Osteoblast (primary cell): ENCODE measurements at places on chromosomes 3 and 15. TPM values are rescaled to one million over a fixed set of nuclear protein-coding genes. Genes with fewer than 3 reads are reported as not detected.

GRCh38 chr15:84023636-84024035 is 211.9 kb upstream of the GOLGA6L4 start:
- DNase-seq, result no peak

DNA sequence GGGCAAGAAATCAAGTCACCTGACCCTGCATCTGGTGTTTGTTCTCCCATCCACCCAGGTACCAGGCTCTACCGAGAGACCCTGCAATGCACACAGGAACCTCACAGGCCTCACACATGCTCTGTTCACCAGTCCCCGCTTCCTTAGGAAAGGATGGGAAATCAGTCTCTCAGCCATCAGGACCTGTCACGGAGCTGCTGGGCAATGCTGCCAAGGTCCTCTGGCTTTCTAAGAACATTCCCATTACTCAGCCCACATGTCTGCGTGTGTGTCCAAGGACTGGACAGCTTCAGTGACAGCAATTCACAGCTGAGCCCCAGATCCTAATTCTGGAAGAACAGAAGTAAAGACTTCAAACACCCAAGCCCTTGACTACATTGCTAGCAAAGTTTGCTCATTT is 6.5 kb upstream of the SRGAP3 start:
- DNase-seq, result no peak

GRCh38 chr3:89098964-89099585 is 8.3 kb upstream of the EPHA3 start:
- no peak for DNase-seq

GRCh38 chr3:187648177-187648576 is 22.0 kb downstream of the SST start:
- DNase-seq, result no peak

DNA sequence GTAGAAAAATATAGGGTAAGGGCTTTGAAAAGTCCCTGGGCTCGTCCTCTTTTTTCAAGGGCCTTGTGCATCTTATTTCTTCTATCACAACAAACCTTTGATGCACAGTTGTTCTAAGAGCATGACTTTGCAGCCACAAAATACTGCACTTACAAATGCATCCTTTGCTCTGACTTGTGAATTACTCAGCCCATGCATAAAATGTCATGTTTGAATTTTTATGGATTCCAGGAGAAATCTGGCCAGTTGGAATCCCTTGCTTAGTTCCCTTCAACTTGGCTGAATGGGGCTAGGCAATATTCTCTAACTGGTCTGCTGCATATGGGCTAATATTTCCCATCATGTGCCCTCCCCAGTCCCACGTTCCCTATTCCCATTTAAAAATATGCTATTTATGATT is 523.9 kb upstream of the RGMA start:
- DNase-seq, result no peak

- peak; percentile 65 for DNase-seq
Measured at GRCh38 chr15:22827125-22827524, 11.3 kb upstream of the NIPA2 start.

DNA sequence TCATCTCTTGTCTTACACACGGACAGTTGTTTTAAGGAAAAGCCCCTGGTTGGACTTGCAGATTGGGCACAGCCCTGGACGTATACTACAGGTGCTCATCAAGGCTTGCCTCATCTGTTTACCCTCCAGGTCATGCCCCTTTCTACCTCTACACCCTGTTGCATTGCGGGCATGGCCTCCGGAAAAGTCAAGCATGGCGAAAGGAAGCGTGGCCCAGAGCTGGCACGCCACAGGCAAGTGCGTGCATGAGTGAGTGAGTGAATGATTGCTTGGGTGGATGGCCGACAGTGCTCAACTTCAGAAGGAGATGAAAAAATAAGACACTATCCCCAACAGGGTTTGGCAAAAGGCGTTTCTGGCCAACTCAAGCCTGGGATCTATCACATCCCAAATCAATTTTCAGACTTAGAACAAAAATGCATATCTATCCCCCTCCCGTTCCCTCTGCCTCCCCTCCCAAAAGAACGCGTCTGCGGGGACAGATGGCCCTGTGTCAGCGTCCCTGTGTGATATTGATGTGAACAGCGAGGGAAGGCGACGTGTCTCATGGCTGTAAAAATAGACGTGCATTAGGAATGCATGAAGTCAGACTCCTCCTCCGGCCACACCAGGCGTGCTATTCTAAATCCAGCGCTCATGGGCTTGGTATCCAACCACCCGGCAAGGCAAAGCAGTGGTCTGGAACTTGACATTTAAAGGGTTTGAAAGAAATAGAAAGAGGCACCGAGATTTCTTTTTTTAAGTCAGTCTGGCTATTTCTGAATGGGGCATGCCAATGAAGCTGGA is 96.0 kb downstream of the RPLP1 start:
- no peak for DNase-seq

GRCh38 chr3:160779040-160779439 is 23.0 kb downstream of the PPM1L start:
- DNase-seq, result no peak

- DNase-seq, result peak; percentile 73
Measured at GRCh38 chr15:78761891-78762385, 49.3 kb downstream of the ADAMTS7 start.

DNA sequence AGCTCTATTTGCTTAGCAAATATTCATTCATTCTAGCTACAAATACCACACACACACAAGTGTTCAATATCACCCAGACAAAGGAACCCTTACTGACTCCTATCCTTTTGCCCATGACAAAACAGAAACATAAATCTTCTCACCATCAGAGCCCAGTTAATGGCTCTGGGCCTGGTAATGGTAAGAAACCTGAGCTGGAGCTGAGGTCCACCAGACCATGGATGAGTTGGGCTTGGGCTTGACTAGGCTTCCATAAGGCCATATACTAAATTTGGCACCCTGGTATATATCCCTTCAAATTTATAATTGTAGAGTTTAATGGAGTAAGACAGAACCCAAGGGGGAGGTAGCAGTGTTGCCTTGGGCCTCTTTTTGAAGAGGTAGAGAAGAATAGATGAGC is 29.4 kb downstream of the GPR176 start:
- DNase-seq, result no peak

GRCh38 chr3:28294667-28295413 is 53.4 kb downstream of the CMC1 start:
- no peak for DNase-seq

- DNase-seq, result peak; percentile 8
Measured at GRCh38 chr15:38369936-38370478, 83.9 kb upstream of the FAM98B start.

GRCh38 chr3:134253475-134254226 is 3.0 kb upstream of the RYK start:
- DNase-seq, result no peak

GRCh38 chr3:180059356-180059755 is 22.6 kb upstream of the PEX5L start:
- DNase-seq, result no peak

DNA sequence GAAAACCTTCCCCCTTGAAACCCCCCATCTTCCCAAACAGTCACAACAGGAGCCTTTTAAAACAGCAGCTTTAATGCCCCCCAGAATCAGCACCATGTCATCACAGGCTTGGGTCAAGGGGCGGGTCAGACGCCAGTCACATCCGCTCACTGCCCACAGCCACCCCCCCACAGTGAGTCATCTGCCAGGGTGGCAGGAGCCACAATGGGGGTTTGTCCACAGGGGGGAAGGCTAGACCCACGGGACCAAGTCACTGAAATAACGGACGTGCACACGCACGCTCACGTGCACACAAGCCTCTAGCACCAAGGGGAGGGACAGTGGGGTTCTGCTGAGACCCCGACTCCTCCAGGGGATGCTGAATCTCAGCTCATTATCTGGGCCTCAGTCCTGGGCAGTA is 441 bp upstream of the UCN2 start:
- DNase-seq, result peak; percentile 99

DNA sequence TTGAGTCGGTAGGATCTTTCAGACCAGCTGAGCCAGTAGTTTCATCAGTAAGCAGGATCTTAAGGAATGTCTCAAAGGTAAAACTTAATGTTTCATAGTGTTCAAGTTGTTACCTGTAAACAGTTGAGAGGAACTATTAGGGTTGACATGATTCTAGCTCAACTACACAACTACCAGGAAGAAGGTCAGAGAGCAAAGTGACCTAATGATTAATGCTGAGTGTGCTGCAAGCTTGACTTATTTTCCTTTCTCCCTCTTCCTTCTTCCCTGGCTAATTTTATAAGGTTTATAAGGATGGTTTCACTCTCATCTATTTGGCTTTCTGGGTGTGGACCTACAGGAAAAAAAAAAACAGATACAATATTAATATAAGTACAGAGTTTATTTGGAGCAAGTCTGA is 30.2 kb upstream of the LHFPL4 start:
- DNase-seq, result no peak

GRCh38 chr15:78761020-78761419 is 50.2 kb downstream of the ADAMTS7 start:
- DNase-seq, result peak; percentile 45

DNA sequence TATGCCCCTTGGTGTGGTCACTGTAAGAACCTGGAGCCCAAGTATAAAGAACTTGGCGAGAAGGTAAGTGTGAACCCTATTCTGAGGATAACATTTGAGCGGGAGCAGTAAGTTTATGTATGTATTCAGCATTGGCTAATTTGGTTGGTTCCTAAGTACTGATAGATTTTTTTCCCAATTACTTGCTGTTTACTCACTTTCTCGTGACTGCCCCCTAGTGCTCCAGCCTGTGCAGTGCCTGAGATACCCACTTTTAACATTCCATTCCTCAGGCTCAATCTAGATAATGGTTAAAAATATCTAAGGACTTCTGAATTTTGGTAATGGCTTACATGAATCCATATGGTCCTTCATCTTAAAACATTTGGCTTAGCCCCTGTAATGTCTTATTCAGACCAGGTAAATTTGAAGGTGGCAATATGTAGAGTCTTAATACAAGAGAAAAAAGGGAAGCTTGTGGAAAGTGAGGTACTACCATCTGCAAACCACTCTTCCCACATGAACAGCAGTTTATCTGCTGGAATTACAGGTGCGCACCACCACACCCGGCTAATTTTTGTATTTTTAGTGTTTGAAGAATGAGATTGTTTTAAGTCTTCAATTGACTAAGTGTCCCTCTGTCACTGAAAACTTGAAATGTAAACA is 7.1 kb downstream of the ELL3 start:
- DNase-seq, result peak; percentile 90

GRCh38 chr15:35047528-35047927 is 37.6 kb downstream of the NANOGP8 start:
- DNase-seq, result no peak

GRCh38 chr15:27486683-27487647 is 516.0 kb downstream of the GABRG3 start:
- DNase-seq, result no peak

GRCh38 chr15:77352887-77353286 is 67.0 kb downstream of the PEAK1 start:
- DNase-seq, result no peak

DNA sequence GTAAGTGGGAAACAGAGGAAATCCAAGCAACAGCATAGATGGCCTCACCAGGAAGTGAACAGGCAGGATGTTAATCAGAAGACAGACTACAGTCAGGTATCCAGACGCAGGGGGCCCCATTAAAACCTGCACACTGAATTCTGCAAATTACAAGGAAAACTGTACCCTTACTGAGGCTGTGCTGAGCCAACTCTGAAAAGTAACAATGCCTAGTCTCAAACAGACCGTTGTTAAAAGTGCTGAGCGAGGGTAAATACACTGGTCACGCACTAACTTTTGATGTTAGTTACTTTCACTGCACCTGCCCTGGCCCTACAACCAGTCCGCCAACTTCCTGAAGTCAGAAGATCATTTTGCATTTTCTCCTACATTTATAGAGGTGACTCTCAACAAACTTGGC is 1.0 kb downstream of the TAMM41 start:
- DNase-seq, result no peak

- DNase-seq, result peak; percentile 84
Measured at GRCh38 chr3:150106740-150107428, 136.2 kb upstream of the PFN2 start.

- no peak for DNase-seq
Measured at GRCh38 chr3:115494826-115495225, 128.5 kb upstream of the GAP43 start.

GRCh38 chr15:55737373-55737772 is 5.6 kb downstream of the PRTG start:
- no peak for DNase-seq

GRCh38 chr3:72134989-72135451 is 350.1 kb upstream of the PROK2 start:
- DNase-seq, result no peak

GRCh38 chr15:69760890-69761568 is 308.4 kb downstream of the RPLP1 start:
- DNase-seq, result peak; percentile 90

GRCh38 chr3:148914936-148915690 is 50.0 kb downstream of the CPA3 start:
- no peak for DNase-seq

DNA sequence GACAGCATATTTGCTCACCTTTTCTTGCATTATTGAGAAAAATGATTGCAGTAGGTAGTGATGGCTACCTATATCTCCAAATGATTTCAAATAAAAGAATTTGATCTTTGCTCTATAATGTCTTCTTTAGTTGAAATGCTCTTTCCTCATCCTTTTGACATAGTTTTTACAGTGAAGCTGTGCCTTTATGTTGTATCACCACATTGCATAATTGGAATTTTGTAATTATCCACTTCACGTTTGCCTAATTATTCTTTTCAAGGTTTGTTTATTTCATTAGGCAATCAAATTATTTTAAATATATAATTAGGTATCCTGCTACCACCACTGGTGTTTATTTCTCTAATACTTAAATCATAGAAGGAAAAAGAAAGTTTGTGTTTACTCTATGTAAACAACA is 21.3 kb upstream of the P2RY13 start:
- no peak for DNase-seq

GRCh38 chr3:128464188-128464587 is 2.5 kb downstream of the DNAJB8 start:
- DNase-seq, result no peak

GRCh38 chr3:51934139-51934850 is 7.4 kb downstream of the RRP9 start:
- DNase-seq, result peak; percentile 75

- DNase-seq, result no peak
Measured at GRCh38 chr3:43949594-43949993, 258.9 kb downstream of the ABHD5 start.

Gene POC1A
- total RNA-seq, result 1.8 and 3.2 TPM in 2 replicates

Gene SRGAP3
- total RNA-seq, result 2.5 and 4.7 TPM in 2 replicates

Gene APOD
- 0.88 and 1.4 TPM in 2 replicates for total RNA-seq

Gene KBTBD12
- total RNA-seq, result not detected in 2 replicates

Gene PEX5L
- 0.59 and 1.4 TPM in 2 replicates for total RNA-seq

Gene COL7A1
- total RNA-seq, result 12.7 and 21.4 TPM in 2 replicates

Gene NRROS
- total RNA-seq, result 0.72 and 1.2 TPM in 2 replicates

Gene NKTR
- total RNA-seq, result 80.3 and 98.4 TPM in 2 replicates

Gene LMAN1L
- total RNA-seq, result under 0.01 TPM in 1 of 2 replicates, not detected in the other
